ENCODE measurements at places on chromosomes 13 and 19. TPM values are rescaled to one million over a fixed set of nuclear protein-coding genes. Genes with fewer than 3 reads are reported as not detected.

GRCh38 chr19:9070066-9070465 is 16.8 kb upstream of the OR1M1 start:
- DNase-seq: no peak

SUPT20H gene
- 101 TPM for polyA plus RNA-seq

GRCh38 chr19:5372572-5373200 is 32.1 kb upstream of the PTPRS start:
- DNase-seq: no peak

TNFSF9 gene
- 0.22 TPM for polyA plus RNA-seq

APOC1 gene
- polyA plus RNA-seq: 10.5 TPM
